ENCODE measurements at places on chromosomes 2 and 18.

DNA sequence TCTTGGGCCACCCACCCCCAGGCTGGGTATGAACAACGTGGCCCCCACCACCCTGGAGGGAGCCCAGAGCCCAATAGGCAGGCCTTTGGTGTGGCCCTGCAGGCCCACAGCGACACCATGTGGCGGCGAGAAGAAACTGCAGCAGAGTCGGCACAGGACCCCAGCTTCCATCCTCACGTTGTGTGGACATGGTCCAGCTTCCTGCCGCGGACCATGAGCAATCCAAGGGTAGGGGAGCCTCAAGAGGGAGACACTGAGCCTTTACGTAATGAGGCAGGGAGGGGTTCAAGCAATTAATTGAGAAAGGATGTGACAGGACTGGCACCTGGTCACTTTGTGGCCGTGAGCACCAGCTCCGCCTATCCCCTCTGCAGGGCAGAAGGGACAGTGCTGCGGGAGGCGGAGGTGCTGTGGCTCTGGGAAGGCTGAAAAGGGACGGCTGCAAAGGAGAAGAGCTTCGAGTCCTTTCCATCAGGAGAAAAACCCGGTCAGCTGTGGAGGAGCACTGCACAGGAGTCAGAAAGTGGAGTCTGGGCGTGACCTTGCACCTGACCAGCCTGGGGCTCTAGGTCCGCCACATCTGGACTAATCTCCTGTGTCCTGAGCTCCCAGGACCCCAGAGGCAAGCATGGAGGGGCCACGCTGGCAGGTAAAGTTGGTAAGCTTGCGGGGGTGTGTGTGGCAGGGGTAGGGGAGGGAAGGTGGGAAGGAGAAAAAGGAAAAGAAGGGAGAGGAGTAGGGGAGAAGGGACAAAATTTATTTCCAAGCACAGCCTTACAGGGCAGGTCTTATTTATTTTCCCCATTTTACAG, 44.9 kb downstream of the TMEM37 start:
- peak; percentile 46 for DNase-seq

- no peak for DNase-seq
Measured at GRCh38 chr18:5732318-5732717, 163.0 kb downstream of the TMEM200C start.

DNA sequence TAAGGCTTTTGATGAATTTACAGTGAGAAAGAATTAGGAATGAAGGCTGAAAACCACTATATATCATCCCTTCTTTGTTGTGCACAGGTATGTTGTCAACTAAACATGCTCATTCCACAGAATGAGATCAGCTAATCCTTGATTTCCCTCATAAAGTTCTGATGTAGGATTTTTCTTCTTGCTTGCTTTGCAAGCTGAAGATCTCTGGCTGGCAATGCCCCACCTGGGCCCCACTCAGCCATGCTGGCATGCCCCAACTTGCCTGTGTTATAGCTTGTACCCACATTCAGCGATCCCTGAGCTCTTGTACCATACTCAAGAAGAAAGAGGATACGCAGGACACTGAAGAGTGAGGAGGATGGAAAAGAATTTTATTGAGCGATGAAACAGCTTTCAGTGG, 18.0 kb upstream of the SERPINB11 start:
- DNase-seq: no peak

DNA sequence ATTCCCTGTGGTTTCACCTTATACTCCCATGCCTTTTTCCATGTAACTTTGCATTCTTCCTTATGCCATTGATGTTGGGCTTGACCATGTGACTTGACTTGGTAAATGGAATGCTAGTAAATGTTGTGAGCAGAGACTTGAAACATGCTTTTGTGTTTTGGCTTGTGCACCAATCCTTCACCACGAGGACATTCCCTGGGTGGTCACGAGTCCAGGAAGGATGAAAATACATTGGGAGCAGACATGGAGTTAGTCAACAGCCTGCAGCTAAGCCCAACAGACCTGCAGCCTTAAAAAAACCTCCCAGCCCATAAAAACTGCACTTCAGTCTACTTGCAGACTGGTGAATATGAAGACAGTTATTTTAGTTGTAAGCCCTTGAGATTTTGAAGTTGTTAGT, 116.5 kb upstream of the SPATS2L start:
- DNase-seq: no peak

DNA sequence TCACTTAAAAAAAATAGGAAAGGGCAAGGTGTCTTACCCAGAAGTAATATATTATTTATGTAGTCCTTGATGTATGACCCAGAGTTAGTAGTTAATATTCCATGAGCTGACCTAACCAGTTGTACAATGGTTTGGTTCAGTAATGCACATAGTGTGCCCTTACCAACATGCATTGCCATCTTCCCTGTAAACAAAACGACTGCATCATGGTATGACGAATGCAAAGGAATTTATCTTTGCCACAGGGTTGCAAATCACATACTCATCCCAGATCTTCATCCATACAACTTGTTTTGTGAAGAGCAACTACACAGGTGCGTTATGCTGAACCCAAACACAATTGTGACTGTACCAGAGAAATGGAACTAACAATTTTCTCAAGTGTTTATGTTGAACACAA, 68.9 kb upstream of the ZSWIM2 start:
- no peak for DNase-seq

DNA sequence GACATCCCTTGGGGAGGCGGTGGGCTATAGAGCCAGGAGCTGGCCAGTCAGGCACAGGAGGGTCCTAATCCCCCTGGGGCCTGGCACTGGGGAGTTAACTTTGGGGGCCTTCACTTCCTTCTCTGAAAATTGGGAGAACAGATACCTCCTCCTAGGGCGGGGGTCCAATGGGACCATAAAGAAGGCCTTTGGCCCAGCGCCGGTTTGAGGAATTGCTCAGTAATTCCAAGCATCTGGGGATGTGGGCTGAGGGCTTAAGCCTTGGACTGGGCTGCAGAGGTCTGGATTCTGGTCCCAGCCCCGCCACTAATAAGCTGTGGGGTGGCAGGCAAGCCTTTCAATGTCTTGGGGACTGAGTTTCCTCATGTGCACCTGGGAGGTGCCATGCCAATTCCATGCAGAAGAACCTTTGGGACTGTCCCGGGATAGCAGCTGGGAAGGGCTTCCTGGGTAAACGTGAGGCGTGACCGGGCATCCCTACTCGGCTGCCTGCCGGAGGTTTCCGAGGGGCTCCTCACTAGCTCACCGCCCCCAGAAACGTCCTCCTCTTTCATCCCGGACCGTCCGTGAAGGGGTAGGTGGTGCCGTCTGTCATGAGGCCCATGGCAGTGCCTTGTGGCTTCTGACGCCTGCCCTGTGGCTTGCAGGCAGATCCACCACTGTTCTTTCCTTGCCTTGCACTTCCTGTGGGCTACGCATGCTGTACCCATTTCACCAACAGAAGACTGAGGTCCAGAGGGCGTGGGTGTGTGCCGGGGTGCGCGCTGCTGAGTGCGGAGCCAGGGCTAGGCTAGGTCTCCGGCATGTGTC, 67.4 kb upstream of the HPCAL1 start:
- no peak for DNase-seq

DNA sequence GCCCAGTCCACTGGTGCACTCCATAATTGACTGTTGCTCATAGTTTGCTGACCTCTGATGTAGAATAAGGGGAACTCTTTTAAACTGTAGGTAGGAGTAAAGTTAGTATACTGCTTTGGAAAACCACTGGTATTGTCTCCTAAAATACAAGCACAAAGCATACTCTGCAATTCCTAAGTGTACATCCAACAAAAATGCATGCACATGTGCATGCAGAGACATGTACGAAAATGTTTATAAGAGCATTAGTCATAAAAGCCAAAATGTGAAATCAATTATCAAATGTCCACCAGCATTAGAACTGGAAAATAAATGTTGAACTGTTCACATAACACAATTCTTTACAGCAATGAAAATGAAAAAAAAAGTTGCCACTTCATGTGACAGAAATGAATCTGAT, 39.8 kb upstream of the DDX18 start:
- no peak for DNase-seq

DNA sequence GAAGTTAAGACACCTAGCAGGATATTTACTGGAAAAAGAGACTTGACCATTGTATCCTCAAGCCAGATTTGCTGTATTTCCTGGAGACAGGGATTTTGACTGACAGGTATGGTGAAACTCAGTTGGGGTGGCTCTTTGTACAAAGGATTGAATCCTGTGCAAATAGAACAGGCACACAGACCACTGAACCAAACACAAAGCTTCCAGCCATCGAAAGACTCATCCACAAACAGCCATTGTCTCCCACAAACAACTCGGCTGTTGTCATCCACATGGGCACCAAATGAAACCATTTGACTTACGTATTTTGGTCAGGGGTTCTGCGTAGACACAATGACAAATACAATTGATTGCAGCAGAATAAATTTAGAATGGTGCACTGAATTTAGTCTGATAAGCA, 15.9 kb downstream of the RNF152 start:
- DNase-seq: no peak

GRCh38 chr2:168441214-168441872, 14.7 kb upstream of the CERS6 start:
- DNase-seq: no peak

DNA sequence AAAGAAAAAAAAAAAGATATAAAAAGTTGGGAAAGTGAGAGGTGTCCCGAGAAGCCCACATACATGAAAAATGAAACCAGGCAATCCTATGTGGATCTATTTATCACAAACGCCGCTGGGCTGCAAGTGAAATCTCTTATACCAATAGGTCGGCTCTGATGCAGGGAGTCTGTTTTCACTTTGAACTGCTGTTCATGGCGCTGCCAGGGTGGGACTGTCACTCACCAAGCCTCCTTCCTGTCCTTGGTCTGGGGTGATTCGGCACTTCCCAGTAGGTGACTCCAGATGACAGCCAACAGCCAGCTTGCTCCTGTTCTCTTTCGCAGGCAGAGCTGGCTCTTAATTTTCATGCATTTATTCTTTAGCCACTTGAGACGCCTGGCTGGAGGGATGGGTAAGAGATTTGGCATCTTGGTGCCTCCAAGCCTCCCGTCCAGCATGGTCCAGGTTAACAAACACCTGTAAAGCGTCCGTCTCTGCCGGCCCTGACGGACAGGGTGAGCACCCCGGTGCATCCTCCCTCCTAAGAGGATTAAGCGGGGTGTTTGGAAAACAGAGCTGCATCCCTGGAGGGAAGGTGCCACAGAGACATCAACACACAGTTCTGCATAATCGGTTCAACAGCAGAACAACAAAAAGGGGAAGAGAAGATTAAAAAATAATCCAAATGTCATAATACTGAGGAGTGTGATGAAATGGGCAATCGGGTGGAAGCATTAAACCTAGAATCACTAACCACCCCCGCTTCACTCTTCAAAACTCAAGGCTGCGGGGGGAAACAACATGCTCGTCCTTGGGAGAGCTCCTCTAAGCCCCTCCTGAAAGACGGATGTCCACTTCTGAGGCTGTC, 58.7 kb downstream of the STEAP3 start:
- no peak for DNase-seq

DNA sequence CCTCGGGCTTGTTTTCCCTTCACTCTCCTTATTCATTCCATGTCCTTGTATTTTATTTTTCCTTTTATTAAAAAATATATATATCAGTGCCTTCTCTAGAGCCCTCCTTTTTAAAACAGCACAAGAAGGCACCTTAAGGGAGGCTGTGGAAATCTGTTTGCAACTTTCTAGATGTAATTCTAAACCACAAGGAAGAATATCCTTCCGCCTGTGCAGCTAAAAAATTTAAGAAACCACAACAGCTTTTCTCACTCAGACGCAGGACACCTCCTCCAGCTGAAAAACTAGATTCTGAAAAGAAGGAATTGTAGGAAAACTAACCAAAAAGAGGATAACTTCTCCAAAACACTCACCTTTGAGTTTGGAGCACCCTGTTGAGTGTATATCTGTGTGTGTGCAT, 142.2 kb downstream of the BCL11A start:
- DNase-seq: no peak

DNA sequence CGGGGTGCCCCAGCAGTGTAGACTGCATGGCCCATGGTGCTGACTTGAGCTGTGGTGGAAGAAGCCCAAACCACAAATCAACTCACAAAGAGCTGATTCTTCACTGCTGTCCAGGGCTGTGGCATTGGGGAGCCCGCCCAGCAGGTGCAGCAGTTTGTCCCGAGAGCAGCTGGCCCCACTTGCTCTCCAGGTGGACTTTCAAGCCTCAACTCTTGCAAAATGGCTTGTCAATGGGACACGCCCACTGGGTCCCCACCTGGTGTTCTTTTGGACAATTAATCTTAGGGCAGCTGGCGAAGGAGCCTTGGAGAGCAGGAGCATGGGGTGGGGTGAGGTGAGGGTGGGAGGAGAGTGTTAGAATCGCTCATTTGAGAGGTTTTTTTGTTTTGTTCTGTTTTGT, 117.9 kb downstream of the MYCN start:
- no peak for DNase-seq

- DNase-seq: no peak
Measured at GRCh38 chr2:144625226-144625625, 105.3 kb upstream of the ZEB2 start.

DNA sequence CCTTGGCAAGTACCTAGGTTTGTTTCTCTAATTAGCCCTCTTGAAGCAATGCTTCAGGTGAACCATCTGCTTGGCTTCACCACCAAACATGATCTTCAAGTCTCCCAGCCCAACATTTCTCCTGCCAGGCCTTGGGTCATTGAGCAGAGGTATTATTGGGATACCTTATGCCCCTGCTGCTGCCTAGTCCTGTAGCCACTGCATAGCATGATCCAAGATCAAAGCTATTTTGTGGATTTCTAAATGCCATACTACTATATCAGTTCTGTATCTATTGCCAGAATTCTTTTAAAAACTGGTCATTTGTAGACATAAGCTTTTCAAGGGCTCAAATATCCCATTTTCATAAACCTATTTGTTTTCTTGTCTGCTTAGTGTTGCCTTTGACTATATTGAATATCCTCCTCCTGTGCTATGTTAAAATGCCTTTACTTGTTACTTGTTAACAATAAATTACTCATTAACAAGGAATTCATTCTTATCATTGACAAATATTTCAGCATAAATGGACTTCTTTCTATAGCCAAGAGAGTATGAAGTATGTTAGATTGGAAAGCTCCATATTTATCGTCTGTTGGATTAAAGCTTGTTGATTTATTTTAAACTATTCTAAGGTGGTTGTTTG, 204.5 kb upstream of the RBBP8 start:
- no peak for DNase-seq

- no peak for DNase-seq
Measured at GRCh38 chr2:127953849-127954248, 68.1 kb upstream of the AMMECR1L start.

- no peak for DNase-seq
Measured at GRCh38 chr2:132605236-132606180, 64.5 kb downstream of the LYPD1 start.

DNA sequence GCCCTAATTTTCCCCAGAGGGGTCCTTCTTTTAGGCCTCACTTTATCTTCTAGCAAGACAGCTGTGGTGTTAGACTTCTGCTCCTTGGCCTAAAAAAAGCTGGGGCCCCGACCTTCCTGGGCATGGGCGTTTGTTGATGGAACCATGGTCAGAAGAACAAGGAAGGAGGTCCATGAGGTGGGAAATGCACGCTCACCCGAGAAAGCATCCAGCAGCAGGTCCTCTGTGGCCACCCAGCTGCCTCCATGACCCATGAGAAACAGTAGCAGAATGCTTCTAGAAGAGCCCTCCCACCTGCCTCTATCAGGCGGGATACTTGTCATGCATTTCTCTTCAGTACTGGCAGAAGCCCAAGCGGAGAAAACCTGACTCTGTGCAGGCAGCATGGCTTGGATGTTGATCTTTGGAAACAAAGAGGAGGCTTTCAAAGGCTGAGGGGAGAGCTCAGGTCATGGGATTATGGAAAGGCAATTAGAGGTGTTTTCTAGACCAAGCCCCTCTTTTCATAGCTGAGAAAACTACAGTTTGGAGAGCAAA, 249.1 kb downstream of the FAM210A start:
- DNase-seq: no peak

GRCh38 chr2:237603718-237604362, 13.3 kb upstream of the RAB17 start:
- no peak for DNase-seq

Measured in dorsolateral prefrontal cortex (tissue), 122 donors.